ENCODE measurements at places on chromosomes 16 and 17.

GRCh38 chr16:53849585-53849984 is 145.6 kb downstream of the FTO start:
- DNase-seq = no peak

GRCh38 chr17:82416771-82417170 is 1.4 kb upstream of the HEXD start:
- no peak for DNase-seq

GRCh38 chr16:87765473-87765775 is 362 bp downstream of the KLHDC4 start:
- DNase-seq = no peak

DNA sequence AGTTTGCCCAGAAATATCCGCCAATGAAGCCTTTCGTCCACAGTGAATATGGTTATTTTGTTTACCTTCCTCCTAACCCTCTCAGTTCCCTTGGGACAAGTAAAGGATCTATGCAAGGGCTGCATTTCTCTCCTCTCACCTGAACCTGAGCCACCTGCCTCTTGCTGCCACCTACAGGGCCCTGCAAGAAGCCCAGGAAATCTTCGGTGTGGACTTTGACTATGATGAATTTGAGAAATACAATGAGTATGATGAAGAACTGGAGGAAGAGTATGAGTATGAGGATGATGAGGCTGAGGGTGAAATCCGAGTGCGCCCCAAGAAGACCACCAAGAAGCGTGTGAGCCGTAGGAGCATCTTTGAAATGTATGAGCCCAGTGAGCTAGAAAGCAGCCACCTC is 14.0 kb downstream of the SUPT6H start:
- DNase-seq = no peak

DNA sequence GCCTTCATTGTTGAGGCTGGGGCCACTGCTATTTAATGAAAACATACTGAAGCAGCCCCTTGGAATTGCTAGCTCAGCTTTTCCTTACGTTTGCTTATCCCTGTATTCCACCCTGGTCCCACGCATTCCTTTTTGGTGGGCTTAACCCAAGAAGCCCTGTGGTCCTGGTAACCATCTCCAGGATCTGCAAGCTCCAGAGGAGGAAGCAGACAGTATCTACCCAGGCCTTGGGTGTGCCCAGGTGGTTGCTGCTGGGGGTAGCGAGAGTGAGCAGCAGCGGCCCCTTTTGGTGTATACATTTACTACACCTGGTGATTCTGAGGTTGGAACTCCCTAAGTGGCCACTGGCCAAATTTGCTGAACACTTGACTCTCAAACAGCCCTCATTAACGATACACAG is 97.7 kb downstream of the CBLN1 start:
- no peak for DNase-seq

DNA sequence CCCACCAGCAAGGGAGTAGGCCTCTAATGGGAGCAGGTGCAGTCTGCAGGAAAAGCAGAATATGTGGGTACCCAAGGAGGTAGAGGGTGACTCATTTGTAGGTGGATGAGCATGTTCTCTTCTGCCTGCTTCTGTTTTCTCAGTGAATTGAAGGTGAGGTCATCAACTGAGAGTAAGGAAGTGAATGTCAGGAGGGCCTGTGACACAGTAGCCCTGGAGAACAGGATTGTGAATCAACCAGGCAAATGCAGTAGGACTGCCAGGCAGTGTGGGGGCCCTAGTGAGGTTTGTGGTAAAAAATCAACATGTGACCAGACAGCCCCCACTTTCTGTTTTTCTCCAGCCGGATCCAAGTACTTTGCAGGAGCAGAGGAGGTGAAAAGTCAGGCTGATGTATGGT is 150.5 kb upstream of the SOX9 start:
- DNase-seq = no peak

DNA sequence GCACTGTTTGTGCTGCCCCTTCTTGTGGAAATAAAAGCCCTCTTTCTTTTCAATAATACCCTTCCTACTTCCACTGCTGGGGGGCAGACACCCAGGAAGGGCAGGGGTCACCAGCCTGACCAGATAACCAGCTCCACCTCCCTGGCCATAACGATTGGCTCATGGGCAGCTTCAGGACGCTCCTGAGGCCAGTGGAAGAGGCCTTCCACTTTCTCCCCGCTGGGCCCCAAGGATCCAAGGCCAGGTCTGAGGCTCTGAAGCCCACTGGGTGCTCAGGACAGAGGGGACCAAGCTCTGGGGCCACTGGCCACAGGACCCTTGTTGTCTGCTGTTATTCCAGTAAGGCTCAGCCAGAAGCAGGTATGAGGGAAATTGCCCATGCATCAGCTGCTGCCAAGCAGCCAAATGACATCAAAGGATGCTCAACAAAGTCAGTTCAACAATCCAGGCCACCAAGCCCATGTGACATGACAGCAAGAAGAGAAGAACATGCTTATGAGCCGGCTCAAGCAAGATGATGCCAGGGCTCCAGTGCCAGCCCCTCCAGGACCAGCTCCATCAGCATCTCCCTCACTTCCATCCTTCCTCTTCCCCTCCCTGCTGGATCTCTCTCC is 238.8 kb downstream of the ZNF423 start:
- DNase-seq = no peak

DNA sequence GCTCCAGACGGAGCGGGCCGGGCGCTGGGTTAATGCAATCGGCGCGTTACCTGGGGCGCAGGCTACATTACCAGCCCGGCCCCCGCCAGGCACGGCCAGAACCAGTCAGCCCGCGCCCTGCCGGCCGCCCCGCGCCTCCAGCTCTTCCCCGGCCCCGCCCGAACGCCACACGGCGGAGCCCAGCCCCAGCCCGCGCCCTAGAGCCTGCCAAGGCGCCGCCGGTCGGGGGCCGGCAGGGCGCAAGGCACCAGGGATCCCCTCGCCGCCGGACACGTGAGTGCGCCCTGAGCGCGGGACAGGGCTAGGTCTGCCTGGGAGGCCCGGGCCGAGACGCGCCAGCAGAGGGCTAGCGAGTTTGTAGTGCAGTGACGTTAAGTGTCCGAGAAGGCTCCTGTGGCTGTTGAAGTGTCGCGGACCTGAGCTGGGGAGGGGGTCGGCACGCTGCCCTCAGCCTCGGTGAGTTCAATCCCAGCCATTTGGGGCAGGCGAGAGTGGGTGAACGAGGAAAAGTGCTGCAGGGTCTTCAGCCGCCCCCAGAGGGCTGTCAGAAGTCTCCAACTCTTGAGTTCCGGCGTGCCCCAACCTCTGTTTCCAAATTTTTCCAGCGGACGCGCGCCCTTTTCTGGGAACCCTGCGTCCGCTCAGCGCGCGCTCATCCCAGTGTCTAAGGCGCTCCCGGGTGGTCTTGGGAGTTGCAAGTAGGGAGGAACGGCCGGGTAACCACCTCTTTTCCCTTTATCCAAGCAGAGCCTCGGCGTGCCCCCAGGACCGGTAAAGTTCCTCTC is at the start of gene SLC6A2:
SLC6A2 (plus strand) TSS at position 92 of the 785 bp plus-strand sequence. CDS start 707 bp downstream, outside the sequence.
- no peak for DNase-seq

GRCh38 chr17:50689251-50689650 is 18.5 kb downstream of the ANKRD40 start:
- no peak for DNase-seq

DNA sequence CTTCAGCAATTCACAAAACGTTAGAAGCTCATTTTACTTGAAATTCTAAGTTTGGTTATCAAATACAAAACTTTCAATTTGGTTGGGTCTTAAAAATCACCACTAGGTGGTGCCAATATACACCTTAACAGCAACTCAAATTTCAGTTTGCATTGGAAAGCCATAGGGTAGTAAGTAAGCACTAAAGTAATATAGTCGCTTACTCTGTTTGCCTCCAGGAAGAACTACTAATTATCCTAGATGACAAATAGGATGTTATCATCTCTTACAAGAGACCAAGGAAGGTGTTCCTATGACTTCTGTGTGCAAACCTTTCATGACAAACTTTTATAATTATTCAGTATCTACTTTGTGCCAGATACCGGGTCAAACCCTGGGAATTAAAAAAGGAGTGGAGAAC is 93.3 kb downstream of the MYO1D start:
- no peak for DNase-seq

DNA sequence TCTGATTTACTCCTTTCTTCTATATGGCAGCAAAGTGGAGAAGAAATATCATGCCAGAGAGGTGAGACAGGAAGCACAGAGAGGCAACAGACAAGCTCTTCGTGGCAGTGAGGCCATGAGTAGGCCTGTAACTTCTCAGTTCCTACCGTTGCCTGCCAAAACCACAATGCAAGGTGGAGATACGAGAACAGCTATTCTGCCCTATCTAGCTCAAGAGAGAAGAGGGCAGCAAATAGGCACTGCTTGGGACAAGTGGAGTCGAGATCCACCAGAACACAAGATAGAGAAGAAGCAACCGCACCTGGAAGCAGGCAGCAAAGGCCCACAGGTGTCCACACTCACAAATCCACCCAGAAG is 24.8 kb downstream of the RANBP10 start:
- no peak for DNase-seq

GRCh38 chr16:66660422-66661209 is 35.9 kb downstream of the CMTM4 start:
- DNase-seq = no peak

DNA sequence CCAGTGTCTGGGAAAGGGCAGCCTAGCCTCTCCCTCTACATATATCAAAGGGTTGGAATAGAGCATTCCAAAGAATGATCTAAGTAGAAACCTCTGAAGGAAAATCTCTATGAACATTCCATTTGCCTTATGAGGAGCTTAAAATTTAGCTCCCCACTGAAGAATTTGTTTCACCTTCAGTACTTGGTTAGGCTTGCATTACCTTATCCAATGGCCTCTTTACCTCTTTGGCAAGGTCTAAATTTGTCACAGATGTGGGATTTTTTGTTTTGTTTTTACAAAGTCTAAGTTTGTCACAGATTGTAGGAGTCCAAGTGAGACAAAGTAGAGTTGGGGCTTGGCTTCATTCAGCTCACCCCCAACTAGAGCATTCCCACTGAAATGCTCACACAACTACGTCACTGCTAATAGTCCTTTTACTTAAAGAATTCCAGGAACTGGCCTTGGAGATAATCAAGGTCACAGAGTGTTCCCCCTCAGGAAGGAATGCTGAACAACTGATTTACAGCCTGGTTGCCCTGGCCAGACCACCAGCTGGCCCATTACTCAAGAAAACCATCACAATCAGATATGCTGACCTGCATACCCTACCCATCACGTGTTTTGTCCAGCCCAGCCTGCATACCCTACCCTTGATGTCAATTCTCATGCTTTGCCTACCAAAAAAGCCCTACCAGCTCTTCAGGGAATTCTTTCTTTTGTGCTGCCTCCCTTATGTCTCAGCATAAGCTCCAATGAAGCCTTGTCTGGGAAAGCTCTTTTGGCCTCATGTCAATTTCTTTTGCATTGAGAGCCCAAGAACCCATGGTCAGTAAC is 26.5 kb upstream of the PPM1D start:
- DNase-seq = no peak

- DNase-seq = no peak
These were observed 22.0 kb upstream of the USP10 start for GRCh38 chr16:84677849-84678248.

DNA sequence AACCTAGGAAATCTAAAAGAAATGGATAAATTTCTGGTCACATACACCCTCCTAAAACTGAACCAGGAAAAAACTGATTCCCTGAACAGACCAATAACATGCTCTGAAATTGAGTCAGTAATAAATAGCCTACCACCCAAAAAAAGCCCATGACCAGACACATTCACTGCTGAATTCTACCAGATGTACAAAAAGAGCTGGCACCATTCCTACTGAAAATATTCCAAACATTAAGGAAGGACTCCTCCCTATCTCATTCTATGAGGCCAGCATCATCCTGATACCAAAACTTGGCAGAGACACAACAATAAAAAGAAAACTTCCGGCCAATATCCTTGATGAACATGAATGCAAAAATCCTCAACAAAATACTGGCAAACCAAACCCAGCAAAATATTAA is 52.9 kb downstream of the TTC19 start:
- no peak for DNase-seq

GRCh38 chr17:27430882-27431491 is 25.3 kb upstream of the KSR1 start:
- DNase-seq = no peak

DNA sequence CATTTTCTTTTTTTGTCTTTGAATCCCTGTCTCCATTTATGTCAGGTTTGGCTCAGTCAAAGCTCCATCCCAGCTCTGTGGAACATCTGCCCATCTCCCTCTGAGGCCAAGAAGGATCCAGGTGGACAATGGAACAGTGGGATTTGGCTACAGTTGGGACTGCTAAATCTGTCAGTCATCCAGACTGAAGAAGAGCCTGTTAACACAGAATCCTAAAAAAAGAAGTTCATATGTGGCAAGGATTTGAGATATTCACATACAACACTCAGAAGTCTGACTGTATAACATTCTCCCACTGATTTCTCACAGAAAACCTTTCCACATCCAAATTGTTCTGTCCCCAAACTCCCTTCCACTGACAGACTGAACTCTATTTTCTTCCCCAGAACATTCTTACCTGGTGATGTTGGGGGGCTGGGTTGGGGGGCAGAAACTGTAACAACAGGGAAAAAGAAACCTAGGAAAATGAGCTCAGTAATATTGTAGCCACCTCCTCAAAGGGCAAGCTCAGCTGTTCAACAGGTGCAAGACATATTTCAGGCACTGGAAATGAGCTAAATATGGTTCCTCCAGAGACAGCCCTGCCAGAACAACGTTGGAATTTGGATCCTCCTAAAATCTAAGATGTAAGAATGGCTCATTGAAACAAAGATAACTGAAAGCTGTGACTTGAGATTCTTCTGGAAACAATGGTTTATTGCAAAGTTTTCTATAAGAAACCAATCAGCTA is 301.5 kb upstream of the CDH5 start:
- DNase-seq = no peak

- DNase-seq = peak; percentile 4
These were observed 14.4 kb downstream of the FA2H start for GRCh38 chr16:74760007-74760767.

DNA sequence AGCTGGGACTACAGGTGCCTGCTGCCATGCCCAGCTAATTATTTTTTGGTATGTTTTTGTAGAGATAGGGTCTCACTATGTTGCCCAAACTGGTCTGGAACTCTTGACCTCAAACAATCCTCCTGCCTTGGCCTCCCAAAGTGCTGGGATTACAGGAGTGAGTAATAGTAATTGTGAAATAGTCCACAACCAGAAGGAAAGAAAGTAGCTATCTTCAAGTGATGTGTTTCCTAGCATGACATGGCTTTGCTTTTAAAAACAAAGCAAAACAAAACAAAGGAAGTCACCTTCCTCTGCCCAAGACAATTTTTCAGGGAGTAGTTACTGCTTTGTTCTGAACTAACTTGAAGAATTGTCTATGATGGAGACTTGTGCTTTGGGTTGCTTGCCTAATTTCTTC is 27.0 kb downstream of the ATP6V0A1 start:
- DNase-seq = no peak

DNA sequence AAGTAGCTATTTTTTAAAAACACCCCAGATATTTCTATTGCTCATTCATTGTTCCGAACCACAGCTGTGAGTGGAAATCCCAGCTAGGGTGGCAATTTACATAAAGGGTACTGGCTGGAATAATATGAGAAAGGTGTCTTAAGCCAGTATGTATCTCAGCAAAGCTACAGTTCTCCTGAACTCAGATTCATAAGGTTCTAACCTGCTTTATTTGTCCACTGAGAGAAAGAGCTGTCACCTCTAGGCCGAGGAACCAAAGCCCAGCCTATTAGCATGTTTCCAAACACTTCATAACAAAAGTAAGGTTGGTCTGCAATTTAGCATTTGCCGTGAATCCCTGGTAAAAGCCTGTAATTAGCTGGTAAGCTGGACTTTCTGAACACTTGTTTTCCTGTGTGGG is 57.0 kb upstream of the CLEC19A start:
- DNase-seq = no peak

Measured in stimulated activated CD4-positive, alpha-beta T cell treated with anti-CD3 and anti-CD28 coated beads, Interleukin-15, amount 100 ng/mL, for 48 hours (primary cell).